RPMI7951 (cell line): ENCODE measurements at places on chromosomes 7 and 10. TPM values are rescaled to one million over a fixed set of nuclear protein-coding genes. Genes with fewer than 3 reads are reported as not detected.

Gene OR2A5
- not detected in 2 replicates for total RNA-seq

Gene THNSL1
- 4.5 and 4.8 TPM in 2 replicates for total RNA-seq

Gene AKR1C8
- total RNA-seq = not detected in 2 replicates

Gene UPK3BL1
- total RNA-seq = 6.4 and 7.9 TPM in 2 replicates

Gene UPK3B
- not detected in 2 replicates for total RNA-seq

Gene NAT16
- not detected in 2 replicates for total RNA-seq

Gene FAM25G
- total RNA-seq = not detected in 2 replicates

Gene CDHR1
- not detected in 2 replicates for total RNA-seq

Gene ZNF365
- total RNA-seq = 4.8 and 6.8 TPM in 2 replicates

Gene ZNF273
- 9.6 TPM in 2 replicates for total RNA-seq

Gene HOXA5
- 4.7 and 5.6 TPM in 2 replicates for total RNA-seq

Gene FZD1
- 10.1 and 13.9 TPM in 2 replicates for total RNA-seq

Gene SFMBT2
- total RNA-seq = 0.20 and 0.36 TPM in 2 replicates

Gene IKZF1
- total RNA-seq = not detected in 2 replicates

Gene FAM24B
- total RNA-seq = 3.4 and 5.9 TPM in 2 replicates

Gene LIPM
- total RNA-seq = not detected in 2 replicates
